Activated T-helper 2 cell treated with anti-CD3 and anti-CD28 coated beads, Interferon-gamma antibody, Interleukin-2, Interleukin-4, amounts not matched to agents 10 μg/mL and 5 μg/mL and 100 μg/mL, durations not matched to agents 14 hours and 24 hours and 36 hours (primary cell): ENCODE measurements at places on chromosomes 11 and 22. TPM values are rescaled to one million over a fixed set of nuclear protein-coding genes. Genes with fewer than 3 reads are reported as not detected.
A peak's percentile ranks its signal among the peaks of the same experiment; 100 is the strongest.

- H3K4me3 ChIP-seq = no peak overlapping the region
- peaks cover 22% of the 10 kb centered on the region for H3K4me1 ChIP-seq
- H3K27ac ChIP-seq = peak overlapping the region; percentile 71
- H3K36me3 ChIP-seq = peaks cover 4% of the 10 kb centered on the region
Observed at GRCh38 chr11:75369560-75370255, 18.2 kb upstream of the ARRB1 start.

GRCh38 chr11:26244207-26244606, 87.7 kb upstream of the ANO3 start:
- H3K27ac ChIP-seq = no peak overlapping the region
- no peak overlapping the region for H3K4me3 ChIP-seq
- H3K36me3 ChIP-seq = no peaks in the 10 kb centered on the region
- DNase-seq = no peak

GRCh38 chr22:37843741-37844089, 419 bp downstream of the ANKRD54 start:
- peaks cover 23% of the 10 kb centered on the region for H3K4me1 ChIP-seq
- peak; percentile 58 for DNase-seq
- H3K27ac ChIP-seq = peak overlapping the region; percentile 88
- peak overlapping the region; percentile 87 for H3K4me3 ChIP-seq

- H3K27me3 ChIP-seq = no peaks in the 10 kb centered on the region
- H3K4me3 ChIP-seq = no peak overlapping the region
- no peaks in the 10 kb centered on the region for H3K36me3 ChIP-seq
- H3K4me1 ChIP-seq = peaks cover 4% of the 10 kb centered on the region
- H3K27ac ChIP-seq = no peak overlapping the region
- no peak for DNase-seq
Observed at GRCh38 chr11:129973068-129973467, 29.6 kb downstream of the PRDM10 start.

The NFAM1 gene
- total RNA-seq = 0.21 and 0.23 TPM in 2 replicates
